Peyer's patch (tissue), 4 donors: ENCODE measurements at places on chromosomes 12 and 14. TPM values are rescaled to one million over a fixed set of nuclear protein-coding genes. Genes with fewer than 3 reads are reported as not detected.
A peak's percentile ranks its signal among the peaks of the same experiment; 100 is the strongest.

DNA sequence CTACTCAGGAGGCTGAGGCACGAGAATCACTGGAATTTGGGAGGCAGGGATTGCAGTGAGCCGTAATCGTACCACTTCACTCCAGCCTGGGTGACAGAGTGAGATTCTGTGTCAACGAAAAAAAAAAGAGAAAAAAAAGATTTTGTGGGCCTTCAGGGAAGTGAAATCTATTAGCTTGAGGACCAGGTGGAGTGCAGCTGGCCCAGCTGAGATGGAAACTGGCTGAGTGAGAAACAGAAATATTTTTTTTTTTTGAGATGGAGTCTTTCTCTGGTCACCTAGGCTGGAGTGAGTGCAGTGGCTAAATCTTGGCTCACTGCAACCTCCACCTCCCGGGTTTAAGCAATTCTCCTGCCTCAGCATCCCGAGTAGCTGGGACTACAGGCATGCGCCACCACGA is 2.3 kb upstream of the CLEC4C start:
- H3K27me3 ChIP-seq, result no peaks in the 10 kb centered on the region
- no peak overlapping the region for H3K27ac ChIP-seq

Gene OR4Q3
- not detected for total RNA-seq

- no peaks in the 10 kb centered on the region for H3K36me3 ChIP-seq
- no peaks in the 10 kb centered on the region for H3K4me1 ChIP-seq
- no peak for DNase-seq
- no peak overlapping the region for H3K27ac ChIP-seq
- H3K4me3 ChIP-seq, result no peak overlapping the region
Observed at GRCh38 chr14:77343662-77344061, 22.8 kb downstream of the GSTZ1 start.

Gene TTC8
- total RNA-seq, result 22.3 TPM

DNA sequence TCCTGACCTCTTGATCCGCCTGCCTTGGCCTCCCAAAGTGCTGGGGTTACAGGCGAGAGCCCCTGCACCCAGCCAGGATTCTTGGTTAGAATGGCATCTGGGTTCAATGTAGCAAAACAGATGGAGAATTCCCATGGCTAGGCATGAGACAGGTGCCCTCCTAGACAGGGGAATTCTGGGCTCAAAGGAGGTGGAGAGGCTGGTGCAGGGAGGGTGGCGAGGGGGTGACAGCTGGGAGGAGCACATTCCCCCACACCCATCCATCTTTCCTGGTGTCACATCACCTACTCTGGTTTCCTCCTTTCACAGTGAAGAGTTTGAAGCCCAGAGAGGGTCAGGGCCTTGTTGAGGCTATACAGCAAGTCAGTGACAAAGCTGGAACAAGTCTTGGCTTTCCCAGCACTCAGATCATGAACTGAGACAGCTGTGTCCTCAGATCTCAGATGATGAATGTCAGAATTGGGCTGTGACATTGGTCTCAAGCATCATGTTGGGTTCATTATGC is 2.8 kb downstream of the SERPINA1 start:
- no peak overlapping the region for H3K4me3 ChIP-seq
- no peaks in the 10 kb centered on the region for H3K4me1 ChIP-seq
- no peaks in the 10 kb centered on the region for H3K36me3 ChIP-seq
- peak overlapping the region; percentile 82 for H3K27ac ChIP-seq

DNA sequence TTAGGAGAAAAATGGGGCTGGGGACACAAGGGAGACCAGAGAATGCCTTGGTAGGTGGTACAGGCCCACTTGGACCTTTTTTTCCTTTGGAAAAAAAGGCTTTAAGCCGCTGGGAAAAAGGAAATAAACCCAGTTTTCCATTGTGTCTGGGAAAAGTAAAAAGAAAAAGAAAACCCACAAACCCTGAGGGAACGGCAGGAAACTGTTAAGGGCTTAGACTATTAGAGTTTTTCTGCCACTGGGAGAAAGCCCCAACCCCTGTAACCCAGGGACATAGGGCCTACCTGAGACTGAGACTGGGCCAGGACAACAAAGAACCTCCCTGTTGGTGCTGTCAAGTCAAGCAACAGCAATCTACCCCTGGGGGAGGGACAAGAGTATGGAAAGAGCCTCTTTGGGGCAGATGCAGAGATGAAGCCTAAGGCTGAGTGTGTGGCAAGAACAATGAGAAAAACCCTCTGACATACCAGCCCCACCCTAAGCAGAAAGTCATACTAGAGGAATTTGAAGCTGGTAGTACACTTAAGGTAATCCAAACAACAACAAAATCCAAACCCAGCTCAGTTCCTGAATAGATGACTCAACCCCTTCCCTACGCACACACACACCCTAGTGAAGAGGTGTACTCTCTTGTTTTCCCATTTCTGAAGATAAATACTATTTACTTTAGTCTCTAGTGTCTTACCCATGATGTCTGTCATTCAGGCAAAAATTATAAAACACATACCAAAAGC is 22.8 kb downstream of the ATF1 start:
- H3K4me1 ChIP-seq, result no peaks in the 10 kb centered on the region
- H3K27me3 ChIP-seq, result no peaks in the 10 kb centered on the region
- no peak overlapping the region for H3K27ac ChIP-seq

GRCh38 chr12:80364056-80364455 is 80.0 kb upstream of the PTPRQ start:
- no peaks in the 10 kb centered on the region for H3K4me1 ChIP-seq
- no peaks in the 10 kb centered on the region for H3K27me3 ChIP-seq
- no peak overlapping the region for H3K27ac ChIP-seq
- H3K36me3 ChIP-seq, result no peaks in the 10 kb centered on the region
- no peak overlapping the region for H3K4me3 ChIP-seq
- DNase-seq, result no peak

GRCh38 chr12:123062681-123063486 is 82.4 kb downstream of the ARL6IP4 start:
- H3K27ac ChIP-seq, result peak overlapping the region; percentile 58
- peaks cover 5% of the 10 kb centered on the region for H3K4me1 ChIP-seq
- H3K36me3 ChIP-seq, result no peaks in the 10 kb centered on the region
- no peaks in the 10 kb centered on the region for H3K27me3 ChIP-seq

Gene EID3
- 19.1 TPM for total RNA-seq

- peak within 1 kb of the TSS; percentile 76 for H3K27ac ChIP-seq
- peak within 1 kb of the TSS; percentile 51 for H3K4me3 ChIP-seq
- H3K4me1 ChIP-seq, result peaks cover 12% of the 10 kb centered on the region
- no peaks in the 10 kb centered on the region for H3K36me3 ChIP-seq
Observed at GRCh38 chr14:51860164-51860824, at the start of gene GNG2. GNG2 (plus strand) TSS chr14:51860612; CDS start chr14:51950679, 90,067 bp downstream.

DNA sequence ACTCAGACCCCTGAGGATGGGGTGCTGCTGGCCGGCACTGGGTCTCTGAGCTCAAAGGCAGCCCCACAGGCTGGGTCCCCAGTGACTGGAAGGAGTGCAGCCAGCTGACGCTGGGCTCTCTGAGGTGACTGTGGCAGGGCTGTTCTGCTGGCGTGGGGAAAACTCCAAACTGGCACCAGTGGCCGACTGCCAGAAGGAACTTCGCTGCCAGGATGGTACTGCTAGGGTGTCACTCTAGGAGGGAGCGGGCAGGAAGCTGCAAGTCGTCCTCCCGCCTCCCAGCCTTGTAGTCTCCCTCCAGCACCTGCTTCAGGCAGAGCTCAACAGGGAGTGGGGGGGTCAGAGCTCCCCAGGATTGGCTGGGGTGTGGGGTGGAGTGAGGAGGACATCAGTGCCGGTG is 41.3 kb downstream of the CDC42BPB start:
- no peak for DNase-seq
- H3K27ac ChIP-seq, result no peak overlapping the region
- H3K27me3 ChIP-seq, result no peaks in the 10 kb centered on the region
- no peak overlapping the region for H3K4me3 ChIP-seq
- no peaks in the 10 kb centered on the region for H3K4me1 ChIP-seq
- no peaks in the 10 kb centered on the region for H3K36me3 ChIP-seq

Gene ADSS1
- 11.0 TPM for total RNA-seq

DNA sequence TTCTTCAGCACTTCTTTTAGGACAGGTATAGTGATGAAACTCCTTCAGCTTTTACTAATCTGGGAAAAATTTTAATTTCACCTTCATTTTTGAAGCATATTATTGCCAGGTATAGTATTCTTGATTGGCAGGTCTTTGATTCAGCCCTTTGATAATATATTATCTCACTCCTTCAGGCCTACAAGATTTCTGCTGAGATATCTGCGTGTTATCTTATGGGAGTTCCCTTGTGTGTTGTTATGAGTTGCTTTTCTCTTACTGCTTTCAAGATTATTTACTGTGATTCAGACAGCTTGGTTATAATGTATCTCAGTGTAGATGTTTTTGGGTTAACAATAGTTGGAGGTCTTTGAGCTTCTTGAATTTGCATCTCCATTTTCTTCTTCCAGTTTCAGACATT is 87.4 kb downstream of the ATF7IP start:
- H3K4me1 ChIP-seq, result no peaks in the 10 kb centered on the region
- H3K27ac ChIP-seq, result no peak overlapping the region
- no peak overlapping the region for H3K4me3 ChIP-seq

GRCh38 chr12:126952096-126953007 is 1314.6 kb upstream of the TMEM132C start:
- no peak for DNase-seq
- no peaks in the 10 kb centered on the region for H3K27me3 ChIP-seq
- no peaks in the 10 kb centered on the region for H3K36me3 ChIP-seq
- no peak overlapping the region for H3K27ac ChIP-seq
- H3K4me1 ChIP-seq, result no peaks in the 10 kb centered on the region

Gene TTC7B
- 7.5 TPM for total RNA-seq

- no peaks in the 10 kb centered on the region for H3K27me3 ChIP-seq
- DNase-seq, result no peak
- no peak overlapping the region for H3K27ac ChIP-seq
Observed at GRCh38 chr12:119994892-119995658, 6.0 kb downstream of the BICDL1 start.

Gene DNAI7
- not detected for total RNA-seq

- peaks cover 5% of the 10 kb centered on the region for H3K4me1 ChIP-seq
- H3K36me3 ChIP-seq, result no peaks in the 10 kb centered on the region
- no peak overlapping the region for H3K27ac ChIP-seq
- H3K4me3 ChIP-seq, result no peak overlapping the region
- no peaks in the 10 kb centered on the region for H3K27me3 ChIP-seq
- no peak for DNase-seq
Observed at GRCh38 chr14:105386581-105387529, 11.5 kb upstream of the TEX22 start.

Gene CCDC60
- not detected for total RNA-seq

- no peaks in the 10 kb centered on the region for H3K27me3 ChIP-seq
- no peaks in the 10 kb centered on the region for H3K36me3 ChIP-seq
- H3K4me3 ChIP-seq, result no peak overlapping the region
- H3K4me1 ChIP-seq, result no peaks in the 10 kb centered on the region
Observed at GRCh38 chr12:121190523-121191031, 19.4 kb upstream of the P2RX4 start.

Gene ADCY4
- total RNA-seq, result 22.5 TPM

Gene INHBC
- not detected for total RNA-seq

DNA sequence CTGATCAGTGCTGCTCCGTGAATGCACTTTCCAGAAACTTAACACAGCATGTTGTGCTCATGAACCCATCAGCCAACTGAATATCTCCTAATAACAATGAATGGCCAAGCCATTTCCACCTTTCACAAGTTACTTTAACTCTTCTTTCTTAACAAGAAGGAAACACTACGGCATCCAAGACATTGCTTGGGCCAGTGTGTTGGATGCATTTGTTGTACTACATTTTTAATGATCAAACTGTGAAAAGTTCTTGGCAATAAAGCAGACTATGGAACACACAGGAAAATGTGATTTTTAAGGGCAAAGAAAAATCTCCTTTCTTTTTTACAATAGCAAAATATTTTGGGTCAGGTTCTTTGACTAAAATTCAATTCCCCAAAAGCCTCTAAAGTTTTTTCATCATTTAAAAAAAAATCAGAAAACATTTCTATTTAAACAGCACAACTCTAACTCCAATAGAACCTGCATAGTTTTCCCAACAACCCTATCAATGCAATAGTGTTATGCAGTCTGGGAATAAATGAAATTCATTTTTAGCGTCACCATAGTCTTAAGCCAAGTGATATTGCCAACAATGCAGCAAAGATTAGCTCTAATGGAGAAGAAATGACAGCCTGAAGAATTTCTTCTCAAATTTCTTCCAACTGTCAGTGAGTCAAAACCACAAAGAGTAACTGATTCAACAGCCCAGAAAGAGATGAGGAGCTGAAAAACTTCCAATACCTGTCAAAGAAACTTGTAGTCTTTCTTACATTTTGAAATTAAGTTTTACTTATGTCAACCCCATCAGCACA is 50.7 kb upstream of the PTPRR start:
- H3K27me3 ChIP-seq, result no peaks in the 10 kb centered on the region
- no peak overlapping the region for H3K4me3 ChIP-seq
- DNase-seq, result no peak
- no peak overlapping the region for H3K27ac ChIP-seq

Gene NFATC4
- 22.1 TPM for total RNA-seq

Gene ATXN2
- 82.0 TPM for total RNA-seq

DNA sequence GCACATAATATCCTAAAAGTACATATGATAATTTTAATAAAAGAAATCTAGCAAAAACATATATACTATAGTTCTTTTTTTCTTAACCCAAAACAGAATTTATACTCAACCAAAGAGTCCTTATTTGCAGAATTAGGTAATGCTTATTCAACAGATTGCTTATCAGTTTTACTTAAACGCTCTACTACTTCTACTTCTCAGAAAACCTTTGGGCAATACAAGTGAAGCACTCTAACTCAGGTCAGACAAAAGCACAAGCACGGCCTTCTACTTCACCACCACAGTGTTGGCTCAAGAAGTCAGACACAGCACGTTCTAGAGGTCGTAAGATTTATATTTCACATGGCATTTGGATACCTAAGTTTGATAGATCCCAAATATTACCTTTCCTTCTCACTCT is 29.2 kb downstream of the DICER1 start:
- no peaks in the 10 kb centered on the region for H3K36me3 ChIP-seq
- no peaks in the 10 kb centered on the region for H3K27me3 ChIP-seq
- H3K4me3 ChIP-seq, result no peak overlapping the region

Gene PROX2
- total RNA-seq, result not detected

Gene SPIC
- total RNA-seq, result not detected

Gene BCDIN3D
- 3.8 TPM for total RNA-seq

Gene MYO1H
- total RNA-seq, result not detected

Gene LRRIQ1
- not detected for total RNA-seq

Gene OR6C3
- not detected for total RNA-seq

DNA sequence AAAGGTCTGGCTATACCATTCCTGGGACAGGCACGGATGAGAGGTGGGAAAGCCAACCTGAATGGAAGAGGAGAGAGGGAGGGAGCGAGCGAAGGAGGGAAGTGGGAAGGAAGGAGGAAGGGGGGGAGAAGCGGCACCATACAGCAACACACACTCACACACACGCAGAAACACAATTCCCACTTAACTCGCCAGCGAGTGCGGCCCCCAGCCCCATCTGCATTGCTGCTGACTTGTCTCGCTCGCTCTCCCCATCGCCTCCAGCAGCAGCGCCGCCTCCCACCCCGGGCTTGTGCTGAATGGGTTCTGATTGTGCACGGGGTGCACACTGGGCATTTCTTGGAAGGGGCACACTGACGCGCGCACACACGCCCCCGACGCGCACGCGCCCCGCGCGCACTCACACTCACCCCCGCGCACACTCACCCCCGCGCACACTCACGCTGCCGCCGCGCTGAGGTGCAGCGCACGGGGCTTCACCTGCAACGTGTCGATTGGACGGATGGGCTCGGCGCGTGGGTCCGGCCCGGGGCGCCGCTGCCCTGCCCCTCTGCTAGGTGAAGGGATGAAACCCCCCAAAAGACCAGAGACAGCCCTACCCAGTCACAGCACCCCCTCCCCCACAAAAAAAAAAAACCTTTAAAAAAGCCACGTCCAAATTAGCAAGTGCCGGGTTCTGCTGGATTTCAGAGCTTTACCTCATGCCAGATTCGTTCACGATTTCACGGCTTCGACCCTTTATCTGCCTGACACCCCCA is 685 bp downstream of the GRIN2B start:
- no peak overlapping the region for H3K27ac ChIP-seq
- no peaks in the 10 kb centered on the region for H3K27me3 ChIP-seq
- H3K4me1 ChIP-seq, result no peaks in the 10 kb centered on the region
- H3K4me3 ChIP-seq, result peak overlapping the region; percentile 41
